Suppressor macrophage treated with lipopolysaccharide for 4 hours (primary cell): ENCODE measurements at places on chromosomes 2 and 18.

- DNase-seq: peak; percentile 50
Observed at GRCh38 chr2:198374375-198375082, 570.1 kb downstream of the PLCL1 start.

DNA sequence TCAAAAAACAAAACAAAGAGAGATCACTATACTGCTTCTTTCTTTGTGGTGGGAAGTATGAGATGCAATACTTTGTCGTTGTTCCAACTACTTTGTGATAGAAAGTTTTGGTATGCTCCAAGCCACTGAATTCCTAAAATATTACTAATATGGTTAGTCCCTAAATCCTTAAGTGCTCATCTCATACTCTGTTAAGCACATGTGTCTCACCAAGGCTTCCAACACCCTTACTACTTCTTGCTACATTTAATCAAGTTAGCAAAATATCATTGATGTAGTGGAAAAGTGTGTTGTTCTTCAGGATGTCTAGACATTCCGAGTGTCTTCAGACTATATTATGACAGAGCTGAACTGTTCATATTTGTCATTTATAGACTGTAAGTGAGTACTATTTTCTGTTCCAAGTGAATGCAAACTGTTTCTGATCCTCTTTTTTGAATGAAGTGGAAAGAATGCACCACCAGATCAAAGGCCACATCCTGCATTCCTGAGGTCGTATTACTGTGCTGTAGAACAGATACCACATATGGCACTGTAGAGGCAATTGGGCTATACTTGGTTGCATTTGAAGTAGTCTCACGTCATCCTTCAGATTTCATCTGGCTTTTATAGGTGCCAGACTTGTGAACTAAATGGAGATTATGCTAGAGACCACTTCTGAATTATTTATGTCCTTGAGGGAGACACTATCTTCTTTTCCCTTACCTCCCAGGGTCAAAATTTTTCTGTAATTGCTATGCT, 298.4 kb upstream of the ZNF521 start:
- DNase-seq: no peak

- no peak for DNase-seq
Observed at GRCh38 chr2:235224410-235224809, 269.4 kb upstream of the AGAP1 start.

DNA sequence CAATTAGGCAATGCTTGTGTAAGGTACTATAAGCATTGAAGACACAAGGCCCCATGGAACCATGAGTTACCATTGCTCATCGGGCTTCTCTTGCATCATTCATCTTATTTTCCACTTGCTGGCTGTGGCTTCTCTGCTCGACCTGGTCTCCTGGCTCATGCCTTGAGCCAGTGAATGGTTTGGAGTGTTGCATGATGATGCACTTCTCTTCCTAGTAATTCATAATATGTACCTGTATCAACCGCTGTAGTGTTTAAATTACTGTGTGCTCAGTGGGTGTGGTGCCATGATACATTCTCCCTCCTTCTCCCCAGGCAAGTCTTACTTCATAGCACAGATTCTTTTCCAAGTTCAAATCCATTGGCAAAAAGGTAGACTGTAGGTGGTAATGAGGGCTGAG, 66.8 kb downstream of the ABCA12 start:
- DNase-seq: no peak

GRCh38 chr2:109220860-109221259, 91.9 kb downstream of the SH3RF3 start:
- DNase-seq: no peak

GRCh38 chr2:17578466-17578928, 38.0 kb downstream of the VSNL1 start:
- DNase-seq: no peak

DNA sequence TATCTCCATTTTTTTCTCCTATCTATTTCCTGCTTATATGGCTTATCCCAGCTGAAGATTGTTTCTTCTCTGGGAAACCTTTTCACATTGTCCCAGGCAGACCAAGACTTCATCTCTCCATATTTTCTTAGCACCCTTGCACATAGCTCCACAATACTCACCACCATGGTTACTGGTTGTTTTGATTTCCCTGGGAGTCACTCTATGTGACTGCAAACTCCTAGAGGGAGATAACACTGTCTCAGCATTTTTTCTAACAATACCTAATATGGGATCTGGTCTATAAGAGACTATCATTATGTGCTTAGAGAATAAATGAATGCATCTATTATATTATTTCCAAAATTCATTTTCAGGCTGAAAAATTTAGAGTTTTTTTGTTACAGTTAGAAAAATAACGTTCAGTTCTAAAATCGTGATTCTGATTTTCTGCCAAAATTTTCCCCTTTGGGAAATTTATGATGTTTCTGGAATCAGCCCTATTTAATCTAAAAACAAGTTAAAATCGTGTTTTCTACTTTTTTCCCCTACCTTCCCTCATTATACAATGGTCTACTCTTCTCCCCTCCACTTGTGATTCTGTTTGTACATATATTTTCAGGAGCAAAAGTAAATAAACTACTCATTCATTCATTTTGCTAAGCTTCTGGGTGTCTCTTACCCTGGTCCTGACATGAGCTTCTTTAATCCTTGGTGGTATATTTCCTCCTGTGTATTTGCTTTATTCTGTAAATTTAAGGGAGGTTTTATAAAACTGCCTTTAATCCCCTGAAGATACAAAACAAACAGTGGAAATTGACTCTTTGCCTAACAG, 95.4 kb downstream of the HNMT start:
- DNase-seq: no peak

DNA sequence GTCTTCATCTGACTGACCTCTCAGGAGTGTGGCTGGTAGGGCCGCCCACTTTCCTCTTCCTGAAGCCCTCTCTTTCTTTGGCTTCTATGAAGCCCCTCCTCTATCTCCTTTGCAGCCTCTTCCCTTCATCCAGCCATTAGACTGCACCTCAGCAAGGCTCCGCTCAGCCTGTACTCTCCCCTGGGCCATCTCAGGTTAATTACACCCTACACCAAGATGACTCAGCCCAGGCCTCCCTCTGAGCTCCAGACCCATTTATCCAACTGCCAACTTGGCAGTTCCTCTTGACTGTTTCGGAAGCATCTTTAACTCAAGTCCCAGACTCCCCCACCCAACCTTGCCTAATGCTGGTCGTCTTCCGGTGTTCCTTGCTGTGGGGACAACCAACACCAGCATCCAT, 5.8 kb upstream of the WNT6 start:
- no peak for DNase-seq

DNA sequence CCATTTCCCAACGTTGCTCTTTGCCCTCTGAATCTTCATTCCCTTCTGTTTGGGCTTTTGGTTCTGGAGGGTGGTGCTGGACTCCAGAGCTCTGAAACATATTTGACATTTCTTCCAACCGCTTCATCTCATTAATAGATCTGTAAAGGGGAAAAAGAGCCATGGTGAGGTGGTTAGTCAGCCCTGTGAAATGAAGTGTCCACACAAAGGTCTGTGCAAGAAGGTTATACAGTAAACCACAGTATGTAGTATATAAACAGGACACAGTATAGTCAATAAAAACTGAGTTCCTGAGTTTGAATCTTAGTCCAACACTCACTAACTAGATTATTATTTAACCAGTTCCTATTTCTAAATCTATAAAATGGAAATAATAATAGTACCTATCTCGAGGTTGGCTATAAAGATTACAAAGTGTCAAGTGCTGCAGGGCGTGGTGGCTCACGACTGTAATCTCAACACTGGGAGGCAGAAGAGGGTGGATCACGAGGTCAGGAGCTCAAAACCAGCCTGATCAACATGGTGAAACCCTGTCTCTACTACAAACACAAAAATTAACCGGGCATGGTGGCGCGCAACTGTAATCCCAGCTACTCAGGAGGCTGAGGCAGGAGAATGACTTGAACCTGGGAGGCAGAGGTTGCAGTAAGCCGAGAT, 13.1 kb downstream of the STARD7 start:
- no peak for DNase-seq

GRCh38 chr2:48228345-48228684, 301.6 kb upstream of the STON1 start:
- no peak for DNase-seq

GRCh38 chr2:143162123-143162837, 33.1 kb downstream of the ARHGAP15 start:
- no peak for DNase-seq

- DNase-seq: peak; percentile 38
Observed at GRCh38 chr2:109242654-109243331, 113.8 kb downstream of the SH3RF3 start.

DNA sequence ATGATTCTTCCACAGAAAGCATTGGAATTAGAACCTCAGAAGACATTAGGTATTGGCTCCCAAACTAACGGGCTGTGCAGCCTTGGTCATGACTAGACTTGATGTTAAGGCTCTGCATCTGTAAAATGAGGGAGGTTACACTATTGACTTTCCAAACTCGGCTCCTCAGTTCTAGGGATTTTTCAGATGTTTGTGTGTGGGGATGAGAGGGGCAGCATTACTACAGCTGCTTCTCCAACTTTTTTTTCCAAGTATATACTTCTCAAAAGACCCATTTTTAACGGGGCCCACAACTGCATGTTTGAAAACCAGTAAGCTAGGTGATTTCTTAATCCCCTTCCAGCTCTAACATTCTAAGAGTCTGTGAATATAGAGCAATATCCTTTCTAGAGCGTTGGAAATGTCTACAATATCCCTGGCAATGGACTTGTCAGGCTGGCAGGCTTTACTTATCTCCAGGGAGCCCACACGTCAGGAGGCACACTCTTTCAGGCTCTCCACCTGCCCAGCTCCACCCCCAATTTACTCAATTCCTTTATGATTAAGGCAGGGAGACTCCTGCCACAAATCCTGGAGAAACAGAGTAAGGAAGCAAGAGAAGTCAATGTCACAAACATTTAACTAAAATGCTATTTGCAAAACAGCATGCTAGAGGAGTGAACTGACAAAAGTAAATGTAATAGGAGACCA, 844 bp upstream of the MPV17 start:
- DNase-seq: no peak

GRCh38 chr2:136215908-136216472, 98.0 kb upstream of the CXCR4 start:
- DNase-seq: no peak

DNA sequence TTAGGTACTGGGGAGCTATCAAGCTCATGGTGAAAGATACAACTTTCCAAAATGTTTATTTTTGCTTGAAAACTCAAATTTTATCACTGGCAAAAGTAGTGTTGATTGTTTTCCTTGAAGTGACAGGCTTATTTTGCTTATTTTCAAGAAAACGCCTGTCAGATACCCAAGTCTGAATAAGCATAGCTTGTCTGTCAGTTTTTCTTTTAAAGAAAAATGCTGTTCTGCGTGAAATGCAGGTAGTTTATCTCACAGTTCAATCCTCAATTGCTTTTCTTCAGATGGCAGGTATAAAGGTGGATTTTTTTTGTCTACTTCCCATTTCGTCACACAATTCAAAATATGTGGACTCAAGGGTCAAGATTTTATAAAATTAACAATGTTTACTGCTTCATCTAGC, 102.6 kb upstream of the SLC38A11 start:
- no peak for DNase-seq

DNA sequence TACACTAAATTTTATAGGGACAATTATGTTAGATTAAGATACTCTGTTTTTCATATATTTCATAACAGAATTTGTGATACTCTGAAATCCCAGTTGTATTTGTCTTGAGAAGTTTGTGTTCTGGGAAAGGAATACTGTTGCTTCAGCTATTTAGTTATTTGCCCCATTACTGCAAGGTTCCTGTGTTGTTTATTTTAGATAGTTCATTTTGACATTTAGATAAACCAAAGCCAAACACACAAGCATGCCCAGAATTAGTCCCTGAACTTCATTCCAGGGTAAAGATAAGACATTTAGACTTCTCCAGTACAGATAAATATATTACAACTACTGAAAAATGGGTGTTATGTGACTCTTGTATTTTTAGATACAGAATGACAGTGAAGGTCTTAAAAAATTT, 74.7 kb downstream of the BMPR2 start:
- no peak for DNase-seq

- DNase-seq: no peak
Observed at GRCh38 chr2:113180131-113180946, 6.6 kb downstream of the PSD4 start.

- DNase-seq: no peak
Observed at GRCh38 chr18:77249569-77250500, at the start of gene GALR1. TSS of gene GALR1 (plus strand) at chr18:77249848. CDS start at chr18:77250549, 701 bp downstream.

GRCh38 chr2:172440795-172441194, 13.4 kb downstream of the ITGA6 start:
- no peak for DNase-seq

- peak; percentile 46 for DNase-seq
Observed at GRCh38 chr18:58639751-58640427, 11.0 kb upstream of the ALPK2 start.

DNA sequence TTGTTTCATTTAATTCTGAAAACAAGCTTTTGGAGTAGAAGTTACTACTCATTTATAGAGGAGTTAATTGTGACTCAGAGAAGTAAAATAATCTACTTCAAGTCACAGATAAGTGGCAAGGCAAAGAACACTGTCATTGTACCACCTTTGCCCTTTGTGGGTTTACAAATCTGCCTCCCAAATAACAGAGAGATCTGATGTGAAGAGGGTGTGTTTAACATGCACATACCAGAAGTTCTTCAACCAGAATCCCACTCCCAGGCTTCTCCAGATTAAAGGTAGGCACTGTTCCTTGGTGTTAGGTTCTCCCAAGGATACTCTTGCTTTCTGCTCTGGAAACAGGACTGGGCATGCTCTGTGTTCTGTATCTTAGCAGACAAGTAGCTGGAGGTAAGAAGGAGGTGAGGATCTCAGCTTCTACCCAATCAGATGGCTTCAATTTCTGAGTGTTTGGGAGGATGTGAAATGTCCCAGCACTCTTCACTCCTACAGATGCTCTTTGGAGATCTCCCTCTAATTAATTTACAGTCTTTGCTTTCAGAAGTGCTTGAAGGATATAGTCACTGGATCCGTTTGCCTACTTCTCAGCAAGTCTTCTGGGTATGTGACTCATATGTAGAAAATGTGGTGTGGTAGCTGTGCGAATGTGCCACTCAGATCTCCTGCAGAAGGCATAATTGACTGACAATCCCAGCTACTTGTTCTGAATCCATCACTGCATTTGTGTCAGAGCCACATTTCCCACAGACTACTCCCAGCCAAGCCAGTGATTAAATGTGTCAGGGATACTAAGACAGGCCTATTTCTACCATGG, 111.1 kb downstream of the KLHL14 start:
- DNase-seq: no peak
